ENCODE measurements at places on chromosomes 6 and 20.

- DNase-seq, result no peak
Measured at GRCh38 chr6:71045296-71045695, 88.4 kb upstream of the B3GAT2 start.

- no peak for DNase-seq
Measured at GRCh38 chr20:15289337-15289736, 951.9 kb upstream of the FLRT3 start.

DNA sequence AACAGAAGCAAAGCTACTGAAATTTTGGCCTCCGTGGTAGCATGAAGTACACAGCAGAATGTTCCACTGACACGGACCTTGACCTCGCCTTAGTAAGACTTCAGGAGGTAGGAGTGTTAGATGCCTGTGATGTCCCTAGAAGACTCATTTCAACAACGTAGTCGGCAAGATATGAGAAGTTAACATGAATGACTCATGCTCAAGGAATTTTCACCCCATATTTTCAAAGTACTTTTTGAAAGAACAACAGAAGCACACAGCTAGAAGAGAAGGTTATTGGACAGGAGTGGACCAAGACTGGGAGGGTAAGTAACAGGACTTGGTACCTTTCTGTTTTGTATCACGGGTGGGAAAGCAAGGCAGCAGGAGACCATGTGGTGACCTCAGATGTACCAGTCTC, 78.0 kb downstream of the DZANK1 start:
- no peak for DNase-seq

DNA sequence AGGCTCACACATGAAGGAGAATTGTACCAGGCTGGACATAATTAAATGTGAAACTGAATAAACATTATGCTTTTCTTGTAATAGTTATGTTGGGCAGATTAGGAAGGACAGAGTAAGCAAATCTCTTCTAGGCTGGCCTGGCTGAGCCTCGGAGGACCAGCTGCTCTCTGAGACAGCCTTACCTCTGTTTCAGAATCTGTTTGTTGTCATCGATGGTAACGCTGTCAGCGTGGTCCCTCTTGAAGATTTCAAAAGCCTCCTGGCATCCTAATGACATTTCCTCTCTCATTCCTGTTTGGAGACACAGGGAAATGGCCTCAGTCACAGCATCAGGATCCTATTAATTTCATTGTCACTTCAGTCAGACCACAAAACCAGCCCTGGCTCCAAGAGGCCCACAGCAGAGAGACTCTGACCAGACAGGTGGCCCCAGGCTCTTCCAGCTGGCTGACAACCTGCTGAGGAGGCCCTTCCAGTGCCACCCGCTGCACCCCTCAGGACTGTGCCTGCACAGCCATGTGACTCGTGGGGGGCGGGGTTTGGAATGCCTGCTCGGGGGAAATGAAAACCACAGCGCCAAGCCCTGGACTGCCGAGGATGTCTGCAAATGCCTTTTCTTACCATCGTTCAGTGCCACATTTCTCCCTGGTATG, 108.5 kb upstream of the KCNK16 start:
- DNase-seq, result no peak

DNA sequence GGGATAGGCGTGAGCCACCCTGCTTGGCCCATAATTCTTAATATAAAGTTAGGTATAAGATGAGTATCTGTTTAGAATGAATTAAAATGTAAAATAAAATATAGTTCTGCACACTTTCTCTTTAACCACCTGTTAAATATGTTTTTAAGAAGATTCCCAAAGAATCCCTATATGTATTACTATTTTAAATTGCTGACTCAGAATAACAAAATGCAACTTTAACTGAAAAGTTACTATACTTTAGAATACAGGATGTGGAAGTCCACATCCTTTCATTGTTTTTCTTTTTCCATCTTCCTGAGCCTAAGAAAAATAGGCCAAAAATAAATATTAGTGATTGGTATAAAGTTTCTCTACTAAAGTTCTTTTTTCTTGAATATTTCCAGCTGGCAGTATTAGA, 325.6 kb upstream of the EYS start:
- no peak for DNase-seq

DNA sequence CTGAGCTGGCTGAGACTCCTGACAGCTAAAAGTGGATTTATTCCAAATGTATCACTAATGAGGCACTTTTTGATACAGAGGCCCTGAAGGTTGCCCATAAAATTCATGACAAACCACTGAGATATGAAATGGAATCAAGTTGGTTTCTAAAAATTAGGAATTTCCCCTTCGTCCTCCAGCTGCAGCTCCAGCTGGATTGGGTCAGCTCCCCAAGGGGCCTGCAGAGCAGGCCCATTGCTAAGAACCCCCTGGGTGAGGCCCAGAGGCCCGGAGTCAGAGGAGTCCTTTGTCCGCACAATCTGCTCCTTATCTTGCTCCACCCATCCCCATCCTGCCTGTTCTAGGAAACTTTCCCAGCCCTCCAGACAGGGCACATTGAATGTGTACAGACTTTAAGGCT, 163.5 kb upstream of the TOP1 start:
- no peak for DNase-seq

- no peak for DNase-seq
Measured at GRCh38 chr20:54276577-54277169, 68.8 kb downstream of the PFDN4 start.

DNA sequence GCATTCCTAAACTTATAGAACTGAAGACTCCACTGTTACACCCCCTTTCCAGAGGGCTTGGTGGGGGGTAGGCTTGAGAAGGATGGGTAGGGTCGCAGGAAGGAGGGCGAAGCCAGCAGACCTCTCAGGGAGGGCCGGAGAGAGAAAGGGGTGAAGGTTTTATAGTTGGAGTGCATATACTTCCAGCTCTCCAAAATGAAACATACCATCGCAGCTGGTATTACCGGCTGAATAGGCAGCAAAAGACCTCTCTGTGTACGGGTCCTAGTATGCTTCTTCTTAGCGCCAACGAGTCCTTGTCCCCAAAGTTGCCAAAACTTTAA, 1.0 kb upstream of the VGLL2 start:
- no peak for DNase-seq

DNA sequence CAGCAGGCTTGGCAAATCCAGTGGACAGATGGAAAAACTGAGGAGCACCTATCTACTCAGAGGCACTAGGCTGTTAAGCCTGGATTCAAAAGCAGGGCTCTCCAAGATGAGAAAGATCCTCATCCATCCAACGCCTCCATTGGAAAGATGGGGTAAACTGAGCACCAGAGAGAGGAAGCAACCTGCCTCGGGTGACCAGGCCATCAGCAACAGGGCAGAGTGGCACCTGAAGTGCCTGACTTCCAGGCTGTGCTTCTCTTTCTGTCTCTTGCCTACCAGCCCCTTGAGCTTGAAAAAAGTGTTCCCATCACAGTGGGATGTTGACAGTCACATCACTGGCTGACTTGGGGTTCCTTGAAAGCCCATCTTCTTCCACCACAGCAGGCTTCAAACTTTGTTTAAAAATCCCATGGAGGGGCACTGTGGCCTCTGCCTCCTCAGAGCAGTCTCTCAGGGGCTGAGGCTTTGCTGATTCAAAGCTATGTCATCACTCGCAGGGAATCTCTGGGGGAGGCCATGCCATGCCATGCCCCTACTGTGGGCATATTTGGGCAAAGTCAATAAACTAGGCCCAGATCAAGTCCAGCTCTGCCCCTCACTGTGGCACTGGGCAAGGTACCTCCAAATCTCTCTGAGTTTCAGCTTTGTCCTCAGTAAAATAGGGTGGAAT, 44.8 kb upstream of the TGM2 start:
- no peak for DNase-seq

- DNase-seq, result no peak
Measured at GRCh38 chr6:13395272-13396237, 67.2 kb upstream of the TBC1D7 start.

DNA sequence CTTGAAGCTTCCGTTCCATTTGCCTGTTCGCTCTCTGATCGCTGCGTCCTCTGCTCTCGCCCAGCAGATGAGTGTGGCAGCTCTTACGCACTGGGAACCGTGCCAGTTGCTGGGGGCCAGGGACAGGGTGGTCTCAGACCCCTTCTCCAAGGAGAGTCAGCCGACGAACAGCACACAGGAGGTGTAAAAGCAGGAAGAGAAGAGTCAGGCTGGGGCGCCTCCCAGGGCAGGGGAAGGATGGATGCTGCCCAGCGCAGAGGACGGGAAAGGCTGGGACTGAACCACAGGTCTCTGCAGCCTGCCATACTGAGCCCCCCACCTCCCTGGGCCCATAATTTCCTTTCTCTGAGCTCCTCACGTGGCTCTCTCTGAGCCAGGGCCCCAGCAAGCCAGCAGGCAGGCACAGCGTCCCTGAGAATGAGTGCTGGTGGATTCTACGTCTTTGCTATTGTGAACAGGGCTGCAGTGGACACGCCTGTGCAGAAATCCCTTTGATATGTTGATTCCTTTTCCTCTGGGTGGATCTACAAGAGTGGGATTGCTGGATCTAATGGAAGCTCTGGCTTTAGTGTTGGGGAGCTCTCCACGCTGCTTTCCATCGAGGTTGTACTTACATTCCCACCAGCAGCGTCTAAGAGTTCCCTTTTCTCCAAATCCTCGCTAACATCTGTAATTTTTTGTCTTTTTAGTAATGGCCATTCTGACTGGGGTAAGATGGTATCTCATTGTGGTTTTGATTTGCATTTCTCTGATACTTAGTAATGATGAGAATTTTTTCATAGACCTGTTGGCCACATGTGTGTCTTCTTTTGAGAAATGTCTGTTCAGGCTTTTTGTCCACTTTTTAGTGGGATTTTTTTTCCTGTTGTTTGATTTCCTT, 104.1 kb downstream of the PSMB1 start:
- DNase-seq, result no peak

DNA sequence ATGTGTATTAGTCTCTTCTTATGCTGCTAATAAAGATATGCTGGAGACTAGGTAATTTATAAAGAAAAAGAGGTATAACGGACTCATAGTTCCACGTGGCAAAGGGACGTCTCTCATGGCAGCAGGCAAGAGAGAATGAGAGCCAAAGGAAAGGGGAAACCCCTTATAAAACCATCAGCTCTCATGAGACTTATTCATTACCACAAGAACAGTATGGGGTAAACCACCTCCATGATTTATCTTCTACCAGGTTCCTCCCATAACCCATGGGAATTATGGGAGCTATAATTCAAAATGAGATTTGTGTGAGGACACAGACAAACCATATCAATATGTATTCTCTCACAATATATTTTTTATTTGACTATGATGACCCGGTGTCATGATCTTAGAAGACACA, 109.1 kb downstream of the UTRN start:
- DNase-seq, result no peak

DNA sequence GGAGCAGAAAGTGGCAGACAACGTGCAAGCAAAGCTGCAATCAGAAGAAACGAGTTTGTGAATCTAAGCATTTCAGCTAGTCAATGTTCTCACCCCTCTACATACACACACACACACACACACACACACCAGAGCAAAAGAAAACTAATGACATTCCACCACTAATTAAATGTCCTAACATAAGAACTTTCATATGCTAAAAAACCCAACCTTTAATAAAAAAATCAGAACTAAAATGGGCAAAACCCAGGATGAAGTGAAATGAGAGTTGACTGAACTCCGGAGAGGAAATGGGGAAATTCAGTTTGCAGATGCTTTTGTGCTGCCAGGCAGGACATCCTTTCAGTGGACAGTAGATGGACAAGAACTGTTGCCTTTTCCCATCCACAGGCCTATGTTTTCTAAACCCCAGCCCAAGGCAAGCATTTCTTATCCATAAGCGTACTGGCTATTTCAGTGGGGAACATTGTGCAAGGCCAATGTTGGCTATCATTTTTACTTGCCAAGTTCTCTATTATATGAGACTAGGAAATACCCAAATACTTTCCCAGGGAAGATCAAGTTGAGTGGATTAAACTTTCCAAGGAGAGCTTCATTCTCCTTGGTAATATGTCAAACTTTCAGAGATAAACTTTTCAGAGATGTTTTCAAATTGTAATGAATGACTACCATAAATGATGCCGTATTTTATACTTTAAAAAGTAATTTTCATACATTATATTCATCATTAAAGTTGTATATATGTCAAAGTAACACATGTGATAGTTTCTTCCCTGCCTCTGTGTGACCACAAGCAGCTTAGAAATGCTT, 27.3 kb downstream of the RIN2 start:
- DNase-seq, result no peak
